ENCODE measurements at places on chromosomes 12 and 14.

DNA sequence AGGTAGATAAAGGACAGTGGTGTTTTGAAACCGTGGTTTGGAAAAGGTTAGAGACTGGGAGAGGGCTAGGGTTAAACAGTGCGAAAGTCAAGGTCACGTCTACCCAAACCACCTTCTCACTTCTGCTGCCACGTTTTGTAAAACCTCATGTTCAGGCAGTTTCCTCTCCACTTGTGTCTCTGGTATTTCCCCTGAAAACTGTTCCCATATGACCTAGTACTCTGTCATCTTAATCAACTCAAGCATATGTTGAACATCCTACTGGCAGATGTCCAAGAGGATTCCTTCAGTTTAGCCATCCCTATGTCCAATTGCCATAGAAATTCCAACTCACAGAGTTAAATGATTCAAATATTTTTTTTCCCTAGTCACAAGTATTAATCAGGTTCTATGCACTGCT lies 17.4 kb downstream of the CLEC4C start:
- DNase-seq: no peak

GRCh38 chr12:59861635-59862034 lies 265.8 kb downstream of the SLC16A7 start:
- DNase-seq: no peak

- no peak for DNase-seq
Measured at GRCh38 chr12:122681814-122682213, 21.3 kb downstream of the HCAR2 start.

GRCh38 chr12:114026805-114027204 lies 60.7 kb upstream of the RBM19 start:
- DNase-seq: no peak

DNA sequence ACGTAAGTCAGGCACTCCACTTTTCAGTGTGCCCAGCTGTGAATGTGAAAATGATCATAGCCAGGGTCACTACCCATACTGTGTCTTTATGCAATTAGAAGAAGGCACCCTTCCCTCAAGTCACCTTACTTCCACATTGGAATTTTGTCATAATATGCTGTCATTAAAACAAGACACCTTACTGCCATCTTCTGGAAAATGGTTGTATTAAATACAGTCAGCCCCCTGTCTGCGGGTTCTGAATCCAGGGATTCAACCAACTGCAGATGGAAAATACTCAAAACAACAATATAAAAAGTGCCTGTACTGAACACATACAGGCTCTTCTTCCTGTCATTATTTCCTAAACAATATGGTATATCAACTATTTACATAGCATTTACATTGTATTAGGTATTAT lies 70.2 kb upstream of the TBX5 start:
- no peak for DNase-seq

DNA sequence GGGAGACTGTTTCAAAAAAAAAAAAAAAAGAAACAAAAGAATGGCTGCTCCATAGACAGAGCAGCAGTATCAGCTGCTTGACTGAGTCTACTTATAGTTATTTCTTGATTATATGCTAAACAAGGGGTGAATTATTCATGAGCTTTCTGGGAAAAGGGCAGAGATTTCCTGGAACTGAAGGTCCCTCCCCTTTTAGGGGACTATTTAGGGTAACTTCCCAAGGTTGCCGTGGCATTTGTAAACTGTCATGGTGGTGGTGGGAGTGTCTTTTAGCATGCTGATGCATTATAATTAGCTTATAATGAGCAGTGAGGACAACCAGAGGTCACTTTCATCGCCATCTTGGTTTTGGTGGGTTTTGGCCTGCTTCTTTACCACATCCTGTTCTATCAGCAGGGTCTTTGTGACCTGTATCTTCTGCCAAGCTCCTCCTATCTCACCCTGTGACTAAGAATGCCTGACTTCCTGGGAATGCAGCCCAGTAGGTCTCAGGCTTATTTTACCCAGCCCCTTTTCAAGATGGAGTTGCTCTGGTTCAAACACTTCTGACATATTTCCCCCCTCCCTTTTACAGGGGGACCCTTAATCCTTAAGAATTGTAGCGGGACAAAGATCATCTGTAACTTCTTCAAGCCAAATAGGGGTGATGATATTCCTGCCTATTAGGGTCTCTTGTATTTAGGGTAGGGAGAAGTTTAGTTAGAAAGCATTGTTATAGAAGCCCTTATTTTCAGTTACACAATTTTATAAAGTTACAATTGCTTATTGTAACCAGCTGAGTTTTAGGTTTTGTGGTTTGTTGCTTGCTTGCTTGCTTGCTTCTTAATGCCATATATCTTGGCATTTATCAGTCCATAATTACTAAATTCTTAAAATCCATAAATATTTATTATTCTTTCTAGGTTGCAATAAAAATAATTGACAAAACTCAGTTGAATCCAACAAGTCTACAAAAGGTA lies 42.5 kb downstream of the MARK3 start:
- DNase-seq: no peak

- DNase-seq: no peak
Measured at GRCh38 chr12:47017901-47018475, 61.4 kb upstream of the PCED1B start.

DNA sequence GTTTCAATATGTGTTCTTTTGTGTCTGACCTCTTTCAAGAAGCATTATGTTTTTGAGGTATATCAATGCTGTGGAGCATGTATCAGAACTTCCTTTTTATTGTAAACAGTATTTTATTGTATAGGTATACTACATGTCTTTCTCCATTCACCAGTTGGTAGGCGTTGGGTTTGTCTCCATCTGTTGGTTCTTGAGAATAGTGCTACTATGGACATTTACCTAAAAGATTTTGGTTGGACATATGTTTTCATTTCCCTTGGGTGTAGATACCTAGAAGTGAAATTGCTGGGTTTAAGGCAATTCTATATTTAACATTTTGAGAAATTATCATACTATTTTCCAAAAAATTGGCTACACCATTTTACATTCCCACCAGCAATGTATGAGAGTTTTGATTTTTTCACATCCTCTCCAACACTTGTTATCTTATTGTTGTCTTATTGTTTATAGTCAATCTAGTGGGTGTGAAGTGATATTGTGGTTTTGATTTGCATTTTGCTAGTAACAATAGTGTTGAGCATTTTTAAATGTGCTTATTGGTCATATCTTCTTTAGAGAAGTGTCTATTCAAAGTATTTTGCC lies 409.2 kb downstream of the IPO8 start:
- DNase-seq: no peak

- DNase-seq: peak; percentile 39
Measured at GRCh38 chr12:10331642-10332239, 24.1 kb downstream of the KLRD1 start.

DNA sequence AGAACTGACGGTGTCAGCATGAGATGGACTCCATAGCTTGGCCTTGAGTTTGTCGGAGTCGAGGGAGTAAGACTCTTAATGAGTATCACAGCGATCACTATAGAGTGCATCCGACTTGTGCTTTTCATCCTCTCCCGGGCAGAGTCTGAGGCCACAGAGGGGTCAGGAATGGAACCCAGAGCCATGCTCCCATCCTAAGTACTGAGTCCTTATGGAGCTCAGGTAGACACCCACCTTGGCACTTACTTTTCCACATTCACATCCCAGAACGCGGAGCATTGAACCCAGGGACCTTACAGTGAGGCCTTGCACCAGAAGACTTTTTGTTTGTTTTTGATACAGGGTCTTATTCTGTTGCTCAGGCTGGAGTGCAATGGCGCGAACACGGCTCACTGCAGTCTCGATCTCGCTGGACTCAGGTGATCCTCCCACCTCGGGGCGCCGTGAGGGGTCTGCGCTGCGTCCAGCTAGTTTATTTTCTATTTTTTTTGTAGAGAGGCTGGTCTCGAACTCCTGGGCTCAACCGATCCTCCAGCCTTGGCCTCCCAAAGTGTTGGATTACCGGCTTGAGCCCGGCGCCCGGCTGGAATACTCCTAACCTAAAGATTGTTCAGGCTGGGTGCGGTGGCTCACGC lies 719 bp upstream of the SRSF9 start:
- DNase-seq: no peak

DNA sequence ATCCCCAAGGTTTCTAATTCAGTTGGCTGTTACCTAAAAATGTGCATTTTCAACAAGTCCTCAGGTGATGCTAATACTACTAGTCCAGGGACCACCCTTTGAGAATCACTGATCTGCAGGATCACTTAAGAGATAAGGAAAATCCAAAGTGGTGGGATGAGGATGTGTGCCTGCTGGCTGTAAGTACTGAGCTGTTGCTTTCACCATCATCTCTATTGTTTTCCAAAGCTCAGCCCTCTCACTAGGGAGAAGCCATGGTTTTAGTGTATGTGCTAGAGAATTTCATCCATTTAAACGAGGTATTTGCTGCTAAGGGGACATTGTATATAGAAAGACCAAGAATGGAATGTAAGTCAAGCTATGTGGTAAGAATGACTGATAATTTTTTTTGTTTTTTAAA lies 202.3 kb downstream of the KIF21A start:
- no peak for DNase-seq

GRCh38 chr12:79296871-79297270 lies 393.9 kb downstream of the PAWR start:
- DNase-seq: no peak

DNA sequence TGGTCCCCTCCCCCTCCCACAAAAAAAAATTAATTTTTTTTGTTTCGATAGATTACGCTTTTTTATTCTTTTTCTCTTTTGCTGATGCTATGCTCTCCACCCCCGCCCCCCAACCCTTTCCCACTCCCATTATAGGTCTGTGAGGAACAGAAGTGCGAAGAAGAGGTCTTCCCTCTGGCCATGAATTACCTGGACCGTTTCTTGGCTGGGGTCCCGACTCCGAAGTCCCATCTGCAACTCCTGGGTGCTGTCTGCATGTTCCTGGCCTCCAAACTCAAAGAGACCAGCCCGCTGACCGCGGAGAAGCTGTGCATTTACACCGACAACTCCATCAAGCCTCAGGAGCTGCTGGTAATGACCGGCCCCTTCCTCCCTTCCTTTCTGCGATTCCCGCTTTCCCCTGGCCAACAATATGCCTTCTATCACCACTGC lies 2.3 kb downstream of the CCND2 start:
- no peak for DNase-seq

GRCh38 chr12:25789541-25789944 lies 168.9 kb upstream of the RASSF8 start:
- DNase-seq: no peak
